ENCODE measurements at places on chromosomes 2 and 18.

- no peak for DNase-seq
Observed at GRCh38 chr2:203744091-203744490, 37.7 kb downstream of the CD28 start.

- DNase-seq = no peak
Observed at GRCh38 chr2:121640380-121641316, 8.6 kb downstream of the CLASP1 start.

DNA sequence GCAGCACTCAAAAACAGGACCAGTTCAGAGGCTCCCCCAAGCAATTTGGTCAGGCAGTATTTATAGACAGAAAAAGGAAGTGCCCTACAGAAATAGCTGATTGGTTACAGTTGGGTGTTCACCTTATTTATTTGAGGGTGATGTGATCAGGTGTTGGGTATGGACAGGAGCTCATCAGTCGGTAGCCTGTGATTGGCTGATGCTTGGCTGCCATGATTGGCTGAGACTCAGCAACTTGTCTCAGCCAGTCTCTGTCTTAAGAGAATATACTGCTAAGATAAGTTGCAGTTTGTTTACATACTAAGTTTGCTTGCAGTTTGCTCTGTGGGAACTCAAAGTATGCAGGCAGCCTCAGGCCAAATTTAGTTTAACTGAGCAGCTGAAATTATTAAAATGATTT is 9.4 kb downstream of the ABCG8 start:
- no peak for DNase-seq

DNA sequence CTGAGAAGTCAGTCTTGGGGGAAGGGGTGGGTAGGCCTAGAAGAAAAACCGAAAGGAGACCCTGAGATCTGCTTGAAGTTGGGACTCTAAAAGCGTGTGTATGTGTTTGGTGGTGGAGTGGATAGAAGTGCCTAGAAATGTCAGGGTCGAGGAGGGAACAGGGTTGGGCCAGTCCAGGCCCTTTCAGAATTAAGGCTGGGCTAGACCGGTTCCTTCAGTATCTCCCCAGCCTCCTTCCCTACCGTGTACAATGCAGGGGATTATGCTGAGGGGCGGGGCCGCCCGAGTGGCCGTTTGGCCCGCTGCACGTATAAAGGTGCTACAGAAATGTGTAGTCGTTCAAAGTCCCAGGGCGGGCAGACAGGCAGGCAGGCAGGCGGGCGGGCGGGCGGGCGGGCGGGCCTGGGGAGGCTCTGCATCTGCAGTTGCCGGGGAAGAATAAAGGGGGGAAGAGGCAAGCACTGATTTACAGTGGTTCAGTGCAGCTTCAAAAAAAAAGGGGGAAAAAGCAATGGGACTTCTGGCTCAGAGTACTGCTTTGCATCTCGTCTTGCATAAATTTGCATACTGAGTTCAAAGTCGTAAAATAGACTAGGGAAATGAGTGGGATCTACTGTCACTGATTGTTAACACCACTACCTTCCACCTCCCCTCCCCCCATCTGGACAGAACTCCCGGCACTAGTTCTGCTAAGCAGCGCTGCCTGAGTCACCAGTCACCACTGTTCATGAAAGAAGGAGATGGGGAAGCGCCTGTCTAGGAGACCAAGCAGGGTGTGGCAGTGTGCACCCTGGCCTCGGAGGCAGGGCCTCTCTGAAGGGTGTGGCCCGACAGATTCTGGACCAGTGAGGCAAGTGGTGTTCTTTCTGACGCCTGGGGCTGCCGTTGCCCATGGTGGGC is 3.6 kb downstream of the IGFBP2 start:
- no peak for DNase-seq

DNA sequence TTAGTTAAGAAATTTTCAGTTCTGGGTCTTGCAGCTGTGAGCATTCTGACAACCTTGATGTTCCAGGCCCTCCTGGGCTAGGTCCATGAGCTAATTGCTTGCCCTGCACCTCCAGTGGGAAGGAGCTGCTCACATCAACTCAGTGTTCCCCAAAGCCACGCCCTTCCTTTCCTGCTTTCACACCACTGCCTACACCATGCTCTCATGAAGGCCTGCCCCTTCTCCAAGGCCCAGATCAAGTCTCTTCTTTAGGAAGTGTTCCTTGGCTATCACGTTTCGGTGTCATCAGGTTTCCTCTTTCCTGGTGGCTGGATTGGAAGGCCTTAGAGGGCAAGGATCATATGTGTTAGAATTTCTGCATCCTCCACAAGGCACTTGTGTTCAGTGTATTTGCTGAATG is 18.8 kb downstream of the TMEM127 start:
- DNase-seq = no peak

DNA sequence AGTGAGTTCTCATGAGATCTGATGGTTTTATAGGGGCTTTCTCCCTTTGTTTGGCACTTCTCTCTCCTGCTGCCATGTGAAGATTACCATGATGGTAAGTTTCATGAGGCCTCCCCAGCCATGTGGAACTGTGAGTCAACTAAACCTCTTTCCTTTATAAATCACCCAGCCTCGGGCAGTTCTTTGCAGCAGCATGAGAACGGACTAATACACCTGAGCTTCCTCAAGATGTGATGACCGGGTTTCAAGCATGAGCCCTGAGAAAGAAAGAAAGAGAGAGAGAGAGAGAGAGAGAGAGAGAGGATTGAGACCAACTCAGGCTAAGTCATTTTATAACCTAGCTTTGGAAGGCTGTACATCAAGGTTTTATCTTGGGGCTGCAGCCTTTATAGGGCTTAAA is 167.7 kb upstream of the SERPINE2 start:
- DNase-seq = no peak

- DNase-seq = no peak
Observed at GRCh38 chr18:9750606-9751304, 42.7 kb downstream of the RAB31 start.

DNA sequence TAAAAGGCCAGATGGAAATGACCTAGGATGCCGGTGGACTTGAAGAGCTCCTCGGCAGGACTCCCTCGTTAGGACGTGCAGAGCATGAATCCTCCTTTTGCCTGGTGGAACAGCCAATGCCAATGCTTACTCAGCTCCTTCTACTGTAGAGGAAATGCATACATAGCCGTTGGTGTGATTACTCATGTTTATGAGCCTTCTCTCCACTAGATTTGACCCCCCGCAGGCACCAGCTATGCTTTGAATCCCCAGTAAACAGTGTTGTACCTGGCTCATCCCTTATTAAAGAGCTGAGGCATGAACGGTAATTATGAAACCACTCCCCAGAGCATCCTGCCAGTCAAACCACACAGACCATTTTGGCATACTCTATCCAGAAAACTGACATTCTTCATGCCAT is 172.8 kb downstream of the ANTXR1 start:
- no peak for DNase-seq

DNA sequence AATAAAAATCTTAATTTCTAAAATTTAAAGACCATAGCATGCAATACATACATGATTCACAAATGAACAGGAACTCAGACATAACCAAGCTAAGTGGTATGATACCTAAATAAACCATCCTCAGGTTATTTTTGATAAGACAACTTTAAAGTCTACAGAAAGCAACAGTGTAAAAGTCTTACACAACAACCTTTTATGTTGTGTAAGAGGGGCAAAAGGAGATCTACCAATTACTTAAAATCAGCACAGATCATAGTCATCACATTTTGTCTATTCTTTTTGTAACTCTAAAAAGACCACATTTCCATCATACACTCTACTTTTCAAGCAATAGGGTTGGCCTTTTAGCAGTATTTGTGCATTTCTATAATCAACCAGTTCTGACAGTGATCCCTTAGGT is 16.3 kb downstream of the SP3 start:
- no peak for DNase-seq

DNA sequence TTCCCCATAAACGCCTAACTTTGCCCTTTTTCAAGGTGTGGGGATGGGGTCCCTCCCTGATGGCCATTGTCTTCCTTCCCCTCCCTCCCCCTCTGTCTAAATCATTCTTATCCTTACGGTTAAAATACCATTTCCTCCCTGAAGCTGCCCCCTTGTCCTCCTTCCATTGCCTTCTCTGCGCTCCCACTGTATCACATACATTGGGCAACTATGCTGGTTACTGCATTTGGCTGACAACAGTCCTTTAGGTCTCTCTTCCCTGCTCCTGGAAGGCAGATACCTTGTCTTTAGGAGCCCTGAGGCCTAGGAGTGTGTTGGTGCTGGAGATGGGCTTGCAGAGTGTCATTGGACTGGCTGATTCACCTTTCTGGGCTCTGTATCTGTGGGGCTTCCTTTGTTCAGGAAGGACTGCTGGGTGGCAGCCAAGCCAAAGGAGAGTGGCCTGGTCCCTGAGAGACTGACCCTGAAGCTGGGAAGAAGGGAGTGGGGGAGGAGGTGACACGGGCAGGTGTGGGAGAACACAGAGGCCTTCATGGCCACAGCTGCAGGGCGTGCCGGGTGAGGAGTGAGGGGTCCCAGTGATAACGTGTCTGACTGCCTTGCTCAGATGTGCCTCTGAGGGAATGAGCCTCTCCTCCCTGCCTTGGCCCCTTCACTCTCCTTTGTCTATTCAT is 2.2 kb downstream of the WNT6 start:
- no peak for DNase-seq

DNA sequence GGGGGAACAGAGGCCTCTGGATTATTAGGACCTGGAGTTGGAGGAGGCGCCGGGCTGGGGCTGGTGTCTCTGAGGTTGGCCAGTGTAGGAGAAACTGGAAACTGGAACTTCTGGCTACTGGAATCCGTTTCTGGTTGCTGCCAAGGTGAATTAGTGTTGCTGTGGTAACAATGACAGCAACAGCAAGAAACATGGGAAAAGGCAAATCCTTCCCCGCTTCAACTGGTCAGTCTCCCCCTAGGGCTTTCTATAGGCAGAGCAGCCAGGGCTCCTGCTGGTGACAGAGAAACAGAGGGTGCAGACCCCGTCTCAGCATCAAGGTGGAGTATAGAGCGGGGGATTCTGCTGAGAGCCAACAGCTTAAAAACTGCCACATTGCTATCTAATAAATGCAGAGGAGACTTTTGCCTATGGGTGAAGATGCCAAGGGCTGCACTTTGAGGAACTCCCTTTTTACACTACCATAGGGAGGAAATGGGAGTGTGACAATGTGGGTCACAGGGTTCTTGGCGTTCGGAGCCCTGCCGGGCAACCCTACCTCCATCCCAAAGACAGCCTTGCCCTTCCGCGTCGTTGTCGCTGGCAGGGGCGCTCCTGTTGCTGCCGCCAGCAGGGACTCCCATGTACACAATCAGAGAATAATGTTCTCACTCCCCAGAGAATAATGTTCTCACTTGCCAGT is 81.4 kb upstream of the CABLES1 start:
- DNase-seq = no peak

- no peak for DNase-seq
Observed at GRCh38 chr2:85734942-85735608, 18.7 kb upstream of the ATOH8 start.

DNA sequence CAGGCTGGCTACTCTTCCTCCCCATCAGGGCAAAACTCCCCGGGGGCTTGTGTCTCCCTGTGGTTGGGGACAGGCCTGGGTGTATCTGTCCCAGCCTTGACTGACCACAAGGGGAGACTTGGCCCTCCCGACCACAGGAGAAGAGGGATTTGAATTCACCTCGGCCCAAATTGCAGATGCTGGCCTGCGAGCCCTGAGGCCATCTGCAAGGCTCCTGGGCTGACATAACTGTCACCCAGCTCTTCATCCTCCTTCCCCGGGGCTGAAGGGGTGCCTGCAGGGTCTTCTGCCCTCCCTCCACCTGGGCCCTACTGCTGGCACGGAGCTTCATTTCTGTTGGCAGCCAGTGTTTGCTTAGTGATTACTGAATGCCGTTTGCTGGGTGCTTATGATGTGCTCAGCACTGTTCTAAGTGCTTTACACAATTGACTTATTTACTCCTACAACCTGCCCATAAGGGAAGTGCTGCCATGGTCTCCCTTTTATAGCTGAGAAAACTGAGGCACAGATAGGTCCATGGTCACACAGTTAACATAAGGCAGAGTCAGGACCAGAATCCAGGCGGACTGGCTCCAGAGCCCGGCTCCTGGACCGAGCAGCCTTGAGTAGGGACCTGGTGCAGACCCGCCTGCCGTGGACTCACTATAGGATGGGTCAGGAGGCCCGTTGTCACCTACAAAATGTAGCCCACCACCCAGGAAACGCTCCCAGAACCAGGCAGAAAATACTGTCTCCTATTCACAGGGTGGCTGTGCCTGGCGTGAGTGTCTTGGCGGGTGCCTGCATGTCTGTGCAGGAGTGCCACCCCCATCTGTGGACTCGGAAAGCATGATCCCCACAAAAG is 18.9 kb downstream of the STEAP3 start:
- no peak for DNase-seq

GRCh38 chr2:207503234-207503633 is 26.5 kb upstream of the CREB1 start:
- peak; percentile 43 for DNase-seq

- DNase-seq = no peak
Observed at GRCh38 chr2:201964011-201964410, 69.6 kb upstream of the FZD7 start.

GRCh38 chr2:42198466-42198865 is 29.3 kb downstream of the EML4 start:
- no peak for DNase-seq

DNA sequence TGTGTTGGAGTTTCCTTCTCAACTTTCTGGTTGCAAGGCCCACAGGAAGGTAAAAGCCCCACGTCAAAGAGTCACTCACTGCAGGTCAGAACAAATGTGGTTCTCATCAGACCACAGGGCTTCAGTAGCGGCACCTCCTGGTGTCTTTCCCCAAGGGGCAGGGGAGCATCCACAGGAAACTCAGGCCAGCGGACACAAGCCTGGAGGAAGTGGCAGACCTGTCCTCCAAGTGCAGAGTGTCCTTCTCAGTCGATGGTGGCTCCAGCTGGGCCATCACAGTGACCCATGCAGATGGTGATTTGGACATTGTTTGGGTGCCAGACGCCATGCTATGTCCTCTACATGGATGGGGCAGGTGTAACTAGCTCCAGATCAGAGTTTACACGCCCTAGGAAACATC is 84.9 kb downstream of the ACKR3 start:
- DNase-seq = no peak

GRCh38 chr18:46770708-46771107 is 13.9 kb upstream of the ST8SIA5 start:
- DNase-seq = no peak

DNA sequence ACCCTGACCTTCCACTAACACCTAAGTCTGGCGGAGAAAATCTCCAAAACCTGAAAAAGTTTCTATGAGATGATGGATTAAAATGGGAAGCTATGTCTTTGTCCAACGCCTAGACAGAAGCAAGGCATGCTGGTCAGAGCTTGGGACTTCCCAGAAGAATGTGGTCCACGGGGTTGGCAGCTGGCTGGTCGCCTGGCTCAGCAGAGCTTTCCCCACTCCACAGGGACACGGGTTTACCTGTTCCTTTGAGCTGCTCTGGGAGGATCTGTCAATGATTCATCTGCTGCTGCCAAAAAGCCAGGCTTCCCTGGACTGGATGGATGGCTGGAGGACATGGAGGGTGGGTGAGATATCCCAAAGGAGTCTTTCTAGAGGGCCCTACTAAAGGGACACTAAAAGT is 10.8 kb downstream of the MBOAT2 start:
- DNase-seq = no peak

- DNase-seq = no peak
Observed at GRCh38 chr18:51100385-51101120, 70.5 kb downstream of the SMAD4 start.

- DNase-seq = no peak
Observed at GRCh38 chr2:143764261-143764660, 635.0 kb downstream of the ARHGAP15 start.
